ENCODE measurements at places on chromosomes 11 and 22. TPM values are rescaled to one million over a fixed set of nuclear protein-coding genes. Genes with fewer than 3 reads are reported as not detected.

- no peak for DNase-seq
Measured at GRCh38 chr22:19696504-19697276, 17.6 kb upstream of the SEPTIN5 start.

GRCh38 chr11:8732748-8733241 is 50.2 kb downstream of the RPL27A start:
- DNase-seq, result no peak

DNA sequence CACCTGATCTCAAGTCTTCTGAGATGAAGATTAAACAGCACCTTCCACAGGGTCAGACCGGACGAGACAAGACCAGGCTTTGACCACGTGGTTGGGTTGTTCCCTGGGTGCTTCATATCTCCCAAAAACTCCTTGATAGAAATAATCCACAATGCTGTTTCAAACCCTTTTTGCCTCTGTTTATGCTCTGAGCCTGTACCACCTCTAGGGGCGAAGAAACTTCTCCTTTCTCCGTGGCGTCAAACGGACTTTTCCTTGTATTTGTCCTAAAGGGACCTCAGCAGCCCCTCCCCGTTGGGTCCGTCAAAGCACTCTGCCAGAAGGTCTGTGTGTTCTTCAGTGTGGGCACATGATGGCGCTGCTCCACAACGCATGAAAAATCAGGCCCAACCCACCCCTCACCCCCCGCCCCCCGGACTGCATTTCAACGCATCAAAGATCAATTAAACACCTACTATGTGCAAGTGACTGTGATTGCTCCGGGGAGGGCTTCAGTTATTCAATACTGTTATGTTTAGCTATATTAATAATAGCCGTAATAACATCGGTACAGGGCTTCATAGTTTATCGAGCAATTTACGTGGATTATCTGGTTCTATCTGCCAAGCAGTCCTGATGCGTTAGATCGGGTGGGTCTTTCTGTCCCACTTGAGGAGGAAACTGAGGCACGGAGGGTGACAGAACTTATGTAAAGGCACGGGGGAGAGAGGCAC is 17.3 kb upstream of the EIF3D start:
- DNase-seq, result no peak

GRCh38 chr11:61142424-61142823 is 18.8 kb downstream of the VPS37C start:
- DNase-seq, result no peak

GRCh38 chr11:104891135-104891534 is 7.1 kb downstream of the CASP12 start:
- no peak for DNase-seq

Gene ANO9
- 21.8 TPM for total RNA-seq

Gene SELENOO
- total RNA-seq, result 19.7 TPM

Gene ARSA
- 53.0 TPM for total RNA-seq
